A549 treated with CpdA at 1 μM for 4 hours (cell line): ENCODE measurements at places on chromosomes 6 and 20. TPM values are rescaled to one million over a fixed set of nuclear protein-coding genes. Genes with fewer than 3 reads are reported as not detected.

MRPS18A gene
- 46.4 to 49.8 TPM (median 47.4 TPM) in 5 replicates for total RNA-seq

ANKRD66 gene
- total RNA-seq, result not detected in 5 replicates

MAS1 gene
- total RNA-seq, result not detected in 5 replicates

SNAP25 gene
- total RNA-seq, result 16.3 to 20.3 TPM (median 18.9 TPM) in 5 replicates

TSHZ2 gene
- not detected in 5 replicates for total RNA-seq

CNR1 gene
- 0.30 to 0.41 TPM (median 0.33 TPM) in 5 replicates for total RNA-seq

BTN1A1 gene
- 0.06 TPM in 1 of 5 replicates, not detected in the others for total RNA-seq

MAP7 gene
- total RNA-seq, result 32.5 to 40.0 TPM (median 38.8 TPM) in 5 replicates

RIPPLY2 gene
- 0.34 to 1.5 TPM (median 0.37 TPM) in 5 replicates for total RNA-seq

ZNF335 gene
- total RNA-seq, result 8.4 to 11.0 TPM (median 10.5 TPM) in 5 replicates

METTL24 gene
- total RNA-seq, result not detected in 5 replicates

RAD21L1 gene
- total RNA-seq, result not detected in 5 replicates

SRMS gene
- total RNA-seq, result not detected in 5 replicates

ARFGEF3 gene
- 0.51 to 0.64 TPM (median 0.59 TPM) in 5 replicates for total RNA-seq
